Prostate gland (tissue), 2 donors: ENCODE measurements at places on chromosomes 12 and 14. TPM values are rescaled to one million over a fixed set of nuclear protein-coding genes. Genes with fewer than 3 reads are reported as not detected.

RD3L gene
- total RNA-seq = not detected

KCNC2 gene
- total RNA-seq = 4.7 TPM

SERPINA9 gene
- not detected for total RNA-seq

RTL1 gene
- not detected for total RNA-seq

KRT74 gene
- total RNA-seq = 0.05 TPM

COX8C gene
- total RNA-seq = not detected

LYZ gene
- total RNA-seq = 27.3 TPM

CHST11 gene
- 25.4 TPM for total RNA-seq

LRRC10 gene
- total RNA-seq = not detected

ARG2 gene
- 31.9 TPM for total RNA-seq

KCNK13 gene
- 36.8 TPM for total RNA-seq

MTRFR gene
- total RNA-seq = 26.7 TPM

SLC25A47 gene
- 0.51 TPM for total RNA-seq

STON2 gene
- total RNA-seq = 12.7 TPM

CD69 gene
- 2.2 TPM for total RNA-seq

TRPV4 gene
- total RNA-seq = 8.0 TPM

PRR13 gene
- 98.8 TPM for total RNA-seq

NEUROD4 gene
- not detected for total RNA-seq

LPAR5 gene
- total RNA-seq = 0.59 TPM

SLC41A2 gene
- 18.7 TPM for total RNA-seq

NRXN3 gene
- 8.2 TPM for total RNA-seq

STAC3 gene
- total RNA-seq = 4.8 TPM

EGLN3 gene
- 6.1 TPM for total RNA-seq

POMT2 gene
- 101 TPM for total RNA-seq

KRT7 gene
- 151 TPM for total RNA-seq

LRP1-AS gene
- not detected for total RNA-seq

ERBB3 gene
- total RNA-seq = 117 TPM

AICDA gene
- total RNA-seq = not detected
